ENCODE measurements at places on chromosomes 11 and 22.

DNA sequence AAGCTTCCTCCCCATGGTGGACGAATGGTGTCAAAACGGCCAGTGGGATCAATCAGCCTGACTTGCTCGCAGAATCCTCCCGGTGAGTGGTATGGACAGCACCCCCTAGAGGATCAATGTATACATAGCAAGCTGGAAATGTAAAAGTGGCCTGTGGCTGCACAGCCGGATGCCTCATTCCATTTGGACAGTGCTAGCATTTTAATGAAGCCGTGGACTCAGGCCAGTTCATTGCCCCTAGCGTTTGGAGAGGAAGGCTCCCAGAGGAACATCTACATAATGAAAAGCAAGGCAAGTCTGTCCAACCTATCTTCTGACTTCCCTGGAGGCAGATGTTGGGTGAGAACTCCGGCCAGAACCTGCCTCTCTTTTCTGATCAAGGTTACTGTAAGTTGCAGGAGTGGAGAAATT, 942.3 kb downstream of the NTM start:
- no peak for DNase-seq

- no peak for DNase-seq
Measured at GRCh38 chr22:21984793-21985192, 2.2 kb upstream of the TOP3B start.

GRCh38 chr11:56906683-56907148, 82.0 kb upstream of the OR5AK2 start:
- no peak for DNase-seq

GRCh38 chr22:37260901-37261336, 16.9 kb upstream of the RAC2 start:
- DNase-seq, result peak; percentile 43

DNA sequence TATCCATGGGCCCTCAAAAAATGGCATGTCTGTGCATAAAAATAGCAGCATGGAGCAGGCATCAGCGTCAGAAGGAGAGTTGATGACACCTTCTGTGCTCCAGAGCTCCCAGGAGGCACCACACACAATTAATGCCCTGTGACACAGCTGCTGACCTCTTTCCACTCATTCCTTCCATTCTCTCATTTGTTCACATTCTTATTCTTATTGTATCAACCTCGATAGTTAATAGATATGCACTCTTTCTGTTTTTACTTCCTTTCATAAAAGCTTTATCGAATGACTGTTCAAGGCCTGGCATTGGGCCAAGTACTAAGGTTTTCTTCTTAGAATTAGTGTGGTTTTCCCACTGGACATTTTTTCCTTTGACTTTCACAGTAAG, 266.0 kb upstream of the MTNR1B start:
- no peak for DNase-seq

DNA sequence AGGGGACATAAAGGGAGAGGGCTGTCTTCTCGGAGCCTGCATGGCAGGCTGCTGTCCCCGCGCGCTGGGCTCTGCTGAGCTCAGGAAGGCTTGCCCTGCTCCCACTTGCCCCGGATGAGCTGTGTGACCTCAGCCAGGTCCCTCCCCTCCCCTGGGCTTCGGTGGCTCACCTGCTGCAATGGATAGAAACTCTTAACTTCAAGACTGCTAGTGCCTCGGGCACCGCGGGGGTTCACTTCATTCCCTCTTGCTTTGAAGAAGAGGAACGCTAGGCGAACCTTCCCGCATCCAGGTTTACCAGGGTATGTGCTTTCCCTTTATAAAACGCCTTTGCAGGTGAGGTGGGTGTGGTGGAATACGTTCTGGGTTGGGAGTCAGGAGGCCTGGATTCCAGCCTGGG, 115.0 kb downstream of the PHF21B start:
- DNase-seq, result no peak

DNA sequence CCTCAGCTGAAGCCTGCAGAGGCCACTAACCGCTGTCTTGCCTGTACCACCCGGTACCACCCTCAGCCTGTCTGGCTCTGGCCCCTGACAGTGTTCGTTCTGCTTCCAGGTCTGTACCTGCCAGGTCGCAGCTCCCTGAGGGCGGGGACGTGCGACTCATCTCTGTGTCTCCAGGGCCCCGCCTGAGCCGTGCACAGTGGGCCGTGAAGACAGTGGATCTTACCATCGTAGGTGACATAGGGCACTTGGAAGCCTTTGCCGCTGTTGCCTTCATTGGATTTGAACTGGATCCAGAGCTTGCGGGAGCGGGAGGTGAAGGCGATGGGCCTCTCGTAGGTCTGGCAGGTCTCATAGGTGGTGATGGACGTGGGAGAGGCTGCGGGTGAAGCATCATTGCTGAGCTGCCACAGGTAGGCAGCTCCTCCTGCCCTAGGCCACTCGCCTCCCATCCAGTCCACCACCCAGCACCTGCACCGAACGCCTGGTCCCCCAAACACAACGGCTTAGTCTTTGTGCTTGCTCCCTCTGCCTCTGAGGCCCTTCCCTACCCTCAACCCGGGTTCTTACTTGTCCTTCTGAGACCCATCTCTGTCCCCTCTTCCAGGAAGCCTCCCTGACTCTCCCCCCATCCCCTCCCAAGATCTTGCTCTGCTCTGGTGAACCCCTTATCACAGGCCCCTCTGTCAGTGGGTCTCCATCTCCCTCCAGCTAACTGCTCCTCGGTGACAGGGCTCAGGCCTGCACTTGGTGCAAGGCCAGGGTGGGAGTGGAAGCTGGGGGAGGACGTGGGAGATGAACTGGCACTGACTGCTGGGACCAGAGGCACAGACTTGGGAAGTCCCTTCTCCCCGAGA, 21.1 kb upstream of the TTLL12 start:
- no peak for DNase-seq

- no peak for DNase-seq
Measured at GRCh38 chr11:33162831-33163230, 1.6 kb upstream of the CSTF3 start.

- DNase-seq, result no peak
Measured at GRCh38 chr11:75428989-75429640, 3.9 kb downstream of the KLHL35 start.

GRCh38 chr11:79486242-79486984, 45.6 kb upstream of the TENM4 start:
- DNase-seq, result no peak

DNA sequence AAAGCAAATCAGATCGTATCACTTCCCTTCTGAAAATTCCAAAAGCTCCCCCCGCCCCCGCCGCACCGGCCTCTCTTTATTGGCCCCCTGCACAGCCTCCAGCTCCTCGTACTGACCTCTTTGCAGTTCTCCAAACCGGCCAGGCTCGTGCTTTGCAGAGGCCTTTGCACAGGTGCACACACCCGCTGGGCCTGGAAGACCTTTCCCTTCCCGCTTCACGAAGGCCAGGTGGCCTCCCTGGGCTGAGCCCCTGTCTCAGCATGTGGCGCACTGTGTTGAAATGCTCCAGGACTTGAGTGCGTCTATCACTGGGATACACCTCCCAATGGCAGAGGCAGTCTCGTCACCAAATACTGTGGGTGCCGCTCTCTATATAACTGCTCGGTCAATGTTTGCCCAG, 13.2 kb upstream of the ADA2 start:
- DNase-seq, result no peak

- no peak for DNase-seq
Measured at GRCh38 chr11:123481640-123482039, 51.6 kb downstream of the GRAMD1B start.

- DNase-seq, result no peak
Measured at GRCh38 chr22:43365715-43366440, 22.7 kb upstream of the SCUBE1 start.

- DNase-seq, result no peak
Measured at GRCh38 chr11:100830274-100830673, 143.2 kb downstream of the ARHGAP42 start.

Data from GDM1 (cell line).